ENCODE measurements at places on chromosomes 5 and 9.
A peak's percentile ranks its signal among the peaks of the same experiment; 100 is the strongest.

DNA sequence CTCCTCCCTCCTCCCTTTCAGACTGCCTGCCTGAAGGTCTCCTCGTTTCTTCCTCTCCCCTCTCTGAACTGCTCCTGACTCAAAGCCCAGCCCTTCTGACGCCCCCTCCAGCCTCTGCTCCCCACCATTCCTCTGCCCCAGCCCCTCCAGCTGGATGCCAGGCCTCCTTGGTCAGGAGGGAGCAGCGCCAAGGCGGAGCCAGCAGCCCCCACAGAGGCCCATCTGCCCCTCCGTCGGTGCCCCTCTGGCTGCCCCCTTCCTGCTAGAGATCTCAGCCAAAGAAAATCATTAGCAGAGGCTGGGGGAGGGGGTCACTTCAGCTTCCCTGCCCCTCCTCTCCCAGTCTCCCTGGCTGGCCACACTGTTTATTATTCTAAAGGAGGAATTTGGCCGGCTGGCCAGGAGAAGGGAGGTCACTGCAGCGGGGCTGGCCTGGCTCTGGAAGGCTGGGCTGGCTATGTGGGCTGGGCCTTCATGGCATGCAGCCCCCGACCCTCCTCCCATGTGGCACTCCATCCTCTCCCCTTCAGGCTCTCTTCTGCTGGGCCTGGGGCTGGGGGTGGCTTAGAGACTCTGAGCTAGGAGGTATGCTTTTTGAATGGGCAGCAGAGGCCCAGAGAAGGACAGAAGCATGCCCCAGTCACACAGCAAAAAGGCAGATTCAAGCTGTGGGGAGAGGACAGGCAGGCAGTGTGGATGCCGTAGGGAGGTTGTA, 16.9 kb downstream of the PDGFRB start:
- no peak for DNase-seq

GRCh38 chr5:20680718-20681302, 692.8 kb upstream of the CDH18 start:
- DNase-seq: no peak

DNA sequence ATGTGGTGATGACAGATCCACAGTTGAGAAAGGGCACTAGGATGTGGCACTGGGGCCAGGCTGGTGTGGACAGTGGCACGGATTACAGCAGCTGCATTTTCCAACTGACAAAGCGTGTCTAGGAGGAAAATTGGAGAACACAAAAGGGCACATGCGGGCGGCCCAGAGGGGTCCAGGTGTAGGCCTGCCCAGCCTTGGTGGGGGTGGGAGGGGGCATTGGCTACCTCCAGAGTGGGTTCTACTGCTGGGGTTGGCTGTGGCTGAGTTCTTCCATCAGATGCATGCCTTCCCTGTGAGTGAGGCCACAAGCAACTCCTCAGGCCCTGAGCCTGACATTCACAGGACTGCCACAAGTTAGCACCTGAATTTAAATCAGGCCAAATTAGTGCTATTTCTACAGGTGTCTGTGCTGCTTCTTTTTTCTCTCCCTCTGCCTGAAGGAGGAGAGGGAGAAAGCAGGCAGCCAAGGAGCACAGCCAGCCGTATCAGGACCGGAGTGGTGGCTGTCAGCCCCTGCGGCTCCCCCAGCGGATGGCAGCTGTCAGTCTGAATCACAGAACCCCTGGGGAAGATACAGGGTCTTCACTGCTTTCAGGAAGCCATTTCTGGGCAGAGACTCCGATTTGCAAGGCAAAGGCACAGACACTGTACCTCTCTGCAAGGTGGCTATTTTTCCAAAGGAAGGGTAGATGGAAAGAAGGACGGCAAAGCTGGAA, 464.2 kb downstream of the SPOCK1 start:
- no peak for DNase-seq

GRCh38 chr9:1454211-1454610, 404.1 kb downstream of the DMRT2 start:
- DNase-seq: no peak

DNA sequence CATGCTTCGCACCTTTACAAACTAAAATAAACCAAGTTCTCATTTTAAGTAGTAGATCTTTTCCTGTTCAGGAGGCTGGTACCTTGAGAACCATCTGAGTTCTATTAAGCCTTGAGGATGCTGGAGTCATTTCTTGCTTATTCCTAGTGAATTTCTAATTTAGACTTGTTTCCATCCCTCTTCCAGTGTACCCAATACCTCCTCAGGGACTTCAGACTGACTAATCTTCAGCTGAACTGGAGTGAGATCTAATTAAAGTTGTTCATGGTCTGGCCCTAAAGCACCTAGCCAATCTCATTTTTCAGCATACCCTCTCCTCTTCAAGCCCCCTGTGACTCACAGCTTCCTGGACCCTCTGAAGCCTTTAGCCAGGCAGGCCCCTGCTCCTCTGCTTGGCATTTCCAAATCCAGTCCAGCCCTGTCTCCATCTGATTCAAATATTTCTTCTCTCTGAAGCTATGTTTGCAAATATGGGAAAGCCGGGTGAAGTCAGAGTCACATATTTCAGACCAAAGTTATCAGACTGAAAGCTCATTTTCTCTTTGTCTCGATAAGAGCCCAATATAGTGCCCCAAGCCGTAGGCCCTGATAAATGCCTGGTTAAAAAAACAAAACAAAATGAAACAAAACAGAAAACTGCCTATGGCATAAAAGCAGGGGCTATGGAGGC, 19.4 kb upstream of the TNFSF15 start:
- DNase-seq: no peak

DNA sequence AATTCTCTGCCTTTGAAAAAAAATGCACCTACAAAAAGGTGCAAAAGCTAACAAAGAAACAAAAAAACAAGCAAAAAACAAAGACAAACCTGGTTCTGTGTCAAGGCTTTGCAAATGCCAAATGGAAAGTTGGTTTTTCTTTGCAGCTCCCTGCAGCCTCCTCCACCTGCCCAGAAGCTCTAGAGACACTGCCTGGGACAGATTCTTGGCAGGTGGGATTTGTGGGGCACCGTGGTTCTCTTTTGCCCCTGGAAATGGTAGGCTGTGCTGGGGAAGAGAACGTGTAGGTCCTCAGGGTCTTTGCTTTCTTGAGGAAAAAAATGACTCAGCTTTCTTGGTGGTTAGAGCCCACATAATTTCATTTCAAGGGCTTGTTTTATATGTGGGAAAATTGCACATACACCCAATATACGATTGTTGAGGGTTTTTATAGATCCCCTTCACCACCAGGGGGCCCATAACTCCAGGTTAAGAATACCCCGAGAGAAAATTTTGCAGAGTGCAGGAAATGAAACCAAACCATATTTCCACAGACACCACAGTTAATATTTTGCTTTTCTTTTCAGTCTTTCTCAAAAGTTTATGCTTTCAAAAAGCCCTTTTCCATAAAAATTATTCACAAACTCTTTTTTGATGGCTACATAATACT, 58.7 kb downstream of the NXNL2 start:
- DNase-seq: peak; percentile 34

GRCh38 chr9:78001946-78002731, 29.5 kb downstream of the GNAQ start:
- DNase-seq: no peak

GRCh38 chr5:116502138-116502537, 72.5 kb downstream of the SEMA6A start:
- DNase-seq: no peak

GRCh38 chr5:107541400-107541799, 129.3 kb downstream of the EFNA5 start:
- DNase-seq: no peak

DNA sequence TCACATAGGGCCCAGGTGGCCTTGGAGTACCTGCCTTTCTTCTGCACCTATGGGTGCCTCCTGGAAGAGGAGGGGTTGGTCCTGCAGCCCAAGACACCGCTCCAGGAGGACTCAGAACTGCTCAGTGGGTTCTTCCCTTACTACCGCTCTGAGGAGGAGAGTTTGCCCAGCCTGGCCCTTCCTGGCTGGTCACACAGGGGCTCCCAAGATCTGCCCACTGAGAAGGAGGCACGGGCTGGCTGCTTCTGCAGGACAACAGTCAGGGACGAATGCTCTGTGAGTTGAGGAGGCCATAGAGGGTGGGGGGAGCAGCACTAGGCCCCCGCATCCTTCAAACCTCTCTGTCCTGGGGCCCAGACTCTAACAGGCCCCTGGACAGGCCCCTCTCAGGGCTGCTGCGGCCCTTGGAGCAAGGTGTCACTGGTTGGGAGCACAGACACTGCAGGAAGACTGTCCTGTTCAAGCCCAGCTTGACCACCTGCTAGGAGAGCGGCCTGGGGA, 9.9 kb upstream of the SLC25A48 start:
- DNase-seq: no peak

DNA sequence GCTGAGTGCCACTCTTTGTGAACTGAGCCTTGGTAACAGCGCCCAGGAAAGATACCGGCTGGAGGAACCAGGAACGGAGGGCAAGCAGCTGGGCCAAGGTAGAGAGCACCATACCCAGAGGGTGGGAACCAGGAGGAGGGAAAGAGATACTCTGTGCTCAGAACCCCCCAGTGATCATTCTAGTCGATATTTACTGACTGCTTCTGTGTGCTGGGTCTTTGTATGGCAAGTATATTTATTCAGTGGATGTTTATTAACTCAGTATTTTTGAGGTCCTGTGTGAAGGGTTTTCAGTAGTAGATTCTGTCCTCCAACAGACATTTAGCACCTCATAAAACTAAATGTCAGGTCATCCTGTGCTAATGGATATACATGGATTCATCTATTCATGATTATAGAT, 62.3 kb upstream of the RARS1 start:
- no peak for DNase-seq

DNA sequence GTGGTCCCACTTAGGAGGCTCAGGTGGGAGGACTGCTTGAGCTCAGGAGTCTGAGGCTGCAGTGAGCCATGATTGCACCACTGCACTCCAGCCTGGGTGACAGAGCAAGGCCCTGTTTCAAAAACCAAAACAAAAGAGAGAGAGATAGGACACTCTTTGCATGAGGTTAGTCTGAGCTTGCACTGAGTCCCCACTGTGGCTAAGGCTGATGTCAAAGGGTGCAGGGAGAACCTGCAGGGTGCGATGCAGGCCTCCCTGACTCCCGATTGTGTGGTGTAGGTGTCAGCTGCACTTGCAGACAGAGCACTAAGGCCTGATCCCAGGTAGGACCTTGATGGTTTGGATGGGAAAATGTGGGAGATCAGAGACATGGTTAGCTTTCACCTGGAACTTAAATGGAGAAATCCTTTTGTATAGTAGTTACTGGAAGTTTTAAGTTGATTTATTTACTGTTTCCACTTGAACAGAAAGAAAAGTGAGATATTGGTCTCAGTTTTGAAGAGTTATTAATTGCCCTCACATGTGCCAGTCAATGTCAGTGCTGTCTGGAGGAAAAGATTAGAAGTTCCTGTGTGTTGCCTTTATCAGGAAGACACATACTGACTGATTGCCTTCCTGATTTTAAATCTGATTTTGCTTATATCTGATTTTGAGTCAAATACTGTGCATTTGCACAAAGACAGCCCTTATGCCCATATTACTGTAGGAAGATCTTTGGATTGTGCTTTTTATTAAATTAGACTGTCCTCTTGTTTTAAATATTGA, 260.0 kb downstream of the MAST4 start:
- DNase-seq: no peak

DNA sequence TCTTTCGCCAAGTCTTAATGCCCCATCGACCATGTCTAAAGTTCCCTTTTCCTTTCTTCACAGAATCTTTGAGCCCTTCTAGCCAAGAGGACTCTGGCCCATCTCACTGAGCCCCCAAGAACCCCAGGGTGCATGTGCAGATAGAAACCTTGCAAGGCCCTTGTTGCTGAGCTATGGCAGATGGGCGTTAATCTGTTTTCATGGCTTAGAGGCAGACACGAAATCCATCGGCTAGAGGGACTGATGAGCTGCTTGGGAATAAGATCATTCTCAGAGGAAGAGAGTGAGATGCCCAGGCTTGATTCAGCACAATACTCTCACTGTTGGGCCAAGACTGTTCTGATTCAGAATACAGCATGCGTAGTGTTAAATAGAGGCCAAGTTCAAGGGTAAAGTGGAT, 262.5 kb upstream of the C9orf72 start:
- no peak for DNase-seq

DNA sequence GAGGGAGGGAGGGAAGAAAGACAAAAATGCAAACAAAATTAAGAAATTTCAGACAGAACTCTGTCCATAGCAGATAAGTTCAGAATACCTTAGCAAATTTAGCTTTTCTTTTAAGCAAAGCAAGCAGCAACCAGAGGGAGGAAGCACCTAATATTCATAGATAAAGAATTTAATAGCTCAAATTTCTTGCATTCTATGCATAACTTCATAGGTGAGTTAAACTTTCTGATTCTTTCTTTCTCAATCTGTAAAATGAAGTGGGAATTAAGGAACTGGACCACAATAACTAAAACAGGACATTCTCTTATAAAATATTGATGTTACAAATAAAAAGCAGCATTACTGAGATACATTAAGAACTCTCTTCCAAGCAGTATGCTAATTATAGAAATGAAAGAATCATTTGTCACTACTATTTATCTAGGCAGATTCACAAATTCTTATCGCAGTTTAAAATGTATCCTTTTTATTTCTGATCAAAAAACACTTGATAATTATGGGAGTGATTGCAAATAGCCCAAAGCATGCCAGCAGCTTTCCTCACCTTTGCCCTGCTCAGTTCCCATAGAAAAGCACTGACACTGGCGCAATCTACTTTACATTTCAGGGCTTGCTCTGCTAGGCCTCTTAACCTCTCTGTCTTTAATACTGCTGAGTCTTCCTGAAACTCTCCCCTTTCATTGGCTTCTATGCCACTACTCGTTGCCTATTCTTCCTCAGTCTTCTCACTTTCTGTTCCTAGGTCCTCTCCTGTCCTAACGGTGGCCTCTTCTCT, 341.8 kb downstream of the PIK3R1 start:
- no peak for DNase-seq

DNA sequence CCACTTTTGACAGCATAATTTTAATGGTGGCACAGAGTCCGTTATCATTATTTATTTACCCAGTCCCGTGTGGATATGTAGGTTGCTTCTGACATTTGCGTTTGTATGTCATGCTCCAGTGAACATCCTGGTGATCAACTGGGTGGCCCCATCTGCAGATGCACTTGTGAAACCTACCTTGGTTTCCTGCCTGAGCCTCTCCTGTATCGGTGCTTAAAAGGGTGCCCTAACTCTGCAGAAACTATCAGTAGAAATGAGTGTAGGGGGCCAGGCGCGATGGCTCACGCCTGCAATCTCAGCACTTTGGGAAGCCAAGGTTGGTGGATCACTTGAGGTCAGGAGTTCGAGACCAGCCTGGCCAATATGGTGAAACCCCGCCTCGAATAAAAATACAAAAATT, 92.1 kb upstream of the IER5L start:
- DNase-seq: peak; percentile 16

DNA sequence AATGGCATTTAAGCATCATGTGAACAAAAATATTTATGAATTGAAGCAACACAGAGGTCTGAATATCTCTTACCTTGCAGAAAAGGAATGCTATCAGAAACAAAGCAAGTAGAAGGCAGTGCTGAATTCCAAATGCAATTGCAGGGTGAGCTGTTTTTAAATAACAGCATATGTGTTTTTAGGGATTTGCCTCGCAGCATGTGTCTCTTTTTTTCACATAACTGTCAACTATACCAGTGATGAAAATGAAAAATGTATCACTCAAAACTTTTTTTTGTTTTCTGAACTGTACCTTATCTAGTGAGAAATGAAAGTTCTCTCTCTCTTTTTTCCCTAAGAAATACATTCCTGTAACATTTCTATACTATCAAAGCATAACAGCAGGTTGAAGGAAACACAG, 21.2 kb downstream of the CDH10 start:
- DNase-seq: no peak

Data from activated CD4-positive, alpha-beta T cell treated with anti-CD3 and anti-CD28 coated beads, Interleukin-2, amount 50 U/mL, for 1 hour (primary cell).